Thoracic aorta (tissue), 2 donors: ENCODE measurements at places on chromosomes 3 and 15. TPM values are rescaled to one million over a fixed set of nuclear protein-coding genes. Genes with fewer than 3 reads are reported as not detected.

DNA sequence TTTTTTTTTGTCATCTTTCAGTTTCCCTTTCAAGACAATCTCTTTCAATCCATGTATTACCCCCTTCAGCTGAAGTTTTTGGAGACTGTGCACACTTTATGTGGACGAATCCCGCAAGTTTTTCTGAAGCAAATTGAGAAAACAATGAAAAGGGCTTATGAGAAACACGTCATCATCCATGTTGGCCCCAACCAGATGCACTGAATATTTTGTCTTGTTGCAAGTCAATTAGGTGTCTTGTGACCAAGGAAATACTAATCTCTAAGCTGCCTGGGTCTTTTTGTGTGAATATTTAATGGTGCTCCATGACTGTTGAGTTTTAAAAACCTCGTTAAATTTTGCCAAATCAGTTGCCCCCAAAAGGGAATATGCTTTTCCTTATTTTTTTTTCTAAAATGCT, 21.7 kb upstream of the PPP4R2 start:
- peaks cover 11% of the 10 kb centered on the region for H3K36me3 ChIP-seq
- no peak overlapping the region for H3K27ac ChIP-seq
- H3K4me1 ChIP-seq = no peaks in the 10 kb centered on the region
- DNase-seq = no peak
- no peaks in the 10 kb centered on the region for H3K27me3 ChIP-seq
- H3K4me3 ChIP-seq = no peak overlapping the region

- no peak overlapping the region for H3K27ac ChIP-seq
- H3K4me3 ChIP-seq = no peak overlapping the region
- no peaks in the 10 kb centered on the region for H3K36me3 ChIP-seq
Observed at GRCh38 chr3:41338276-41338675, 139.0 kb downstream of the CTNNB1 start.

GRCh38 chr3:74273091-74273490, 341.4 kb downstream of the CNTN3 start:
- H3K27ac ChIP-seq = no peak overlapping the region
- H3K4me1 ChIP-seq = peaks cover 9% of the 10 kb centered on the region

DNA sequence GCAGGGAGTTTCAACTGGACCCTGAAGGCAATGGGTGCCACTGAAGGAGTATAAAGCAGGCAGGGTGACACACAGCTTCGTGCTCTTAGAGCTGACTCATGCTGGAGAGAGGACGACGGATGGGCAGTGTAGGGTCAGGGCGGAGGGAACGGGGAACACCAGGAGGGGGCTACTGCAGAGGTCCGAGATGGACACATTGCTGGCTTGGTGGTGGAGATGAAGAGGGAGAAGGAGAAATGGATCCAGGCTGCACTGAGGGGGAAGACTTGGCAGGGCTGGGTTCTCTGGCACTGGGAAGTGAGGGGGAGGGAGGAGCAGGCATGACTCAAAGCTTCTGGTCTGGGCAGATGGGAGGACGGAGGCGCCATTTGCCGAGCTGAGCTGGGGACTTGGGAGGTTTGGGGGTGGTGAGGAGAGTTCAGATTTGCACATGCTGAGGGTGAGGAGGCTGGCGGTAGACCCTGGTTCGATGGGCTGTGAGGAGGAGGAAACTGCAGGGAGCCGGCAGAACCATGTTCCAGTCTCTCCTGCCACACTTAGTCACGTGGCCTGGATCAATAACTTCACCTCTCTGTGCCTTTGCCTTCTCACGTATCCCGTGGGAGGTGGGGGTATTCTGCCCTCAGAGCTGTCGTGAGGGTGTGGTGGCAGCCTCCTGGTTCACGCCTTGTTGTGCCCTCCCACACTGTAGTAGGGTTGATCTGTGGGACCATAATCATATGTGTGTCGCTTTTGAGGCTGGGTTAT, 4.6 kb upstream of the KCTD6 start:
- peak overlapping the region; percentile 44 for H3K4me3 ChIP-seq
- peaks cover 8% of the 10 kb centered on the region for H3K4me1 ChIP-seq
- H3K36me3 ChIP-seq = no peaks in the 10 kb centered on the region
- no peak for DNase-seq
- no peak overlapping the region for H3K27ac ChIP-seq

DNA sequence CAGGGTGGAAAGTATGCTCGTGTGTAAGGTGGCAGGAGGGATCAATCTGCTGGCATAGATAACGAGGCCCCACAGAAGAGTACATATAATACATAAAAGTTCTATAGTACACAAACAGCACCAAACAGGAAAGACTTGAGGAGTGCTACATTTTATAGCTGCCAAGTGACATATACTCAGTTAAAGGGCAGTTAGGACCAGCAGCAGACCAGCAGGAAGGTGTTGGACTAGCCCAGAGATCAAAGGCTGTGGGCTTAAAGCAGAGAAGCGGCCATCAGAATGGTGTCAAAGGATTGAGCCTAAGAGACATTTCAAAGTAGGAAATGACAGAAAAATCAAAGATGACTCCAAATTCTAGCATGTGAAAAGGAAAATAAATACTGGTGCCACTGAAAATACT, 34.5 kb downstream of the SFMBT1 start:
- H3K4me3 ChIP-seq = no peak overlapping the region
- no peaks in the 10 kb centered on the region for H3K36me3 ChIP-seq
- no peak for DNase-seq
- no peaks in the 10 kb centered on the region for H3K27me3 ChIP-seq
- no peaks in the 10 kb centered on the region for H3K4me1 ChIP-seq

DNA sequence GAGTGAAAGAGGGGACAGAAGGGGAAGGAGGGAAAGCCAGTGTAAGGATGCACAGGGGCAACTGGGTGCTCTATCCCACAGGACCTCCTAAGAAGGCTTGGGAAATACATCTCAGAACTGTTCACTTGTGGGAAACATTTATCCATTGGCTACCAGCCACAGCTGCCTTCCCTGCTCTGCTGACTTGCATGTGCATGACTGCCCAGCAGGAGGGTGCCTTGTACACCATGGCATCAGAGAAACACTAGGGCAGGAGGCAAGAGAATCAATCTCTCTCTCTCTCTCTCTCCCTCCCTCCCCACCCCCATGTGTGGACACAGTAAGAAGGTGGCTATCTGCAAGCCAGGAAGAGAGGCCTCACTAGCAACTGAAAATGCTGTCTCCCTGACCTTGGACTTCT, 62.9 kb upstream of the ZBTB38 start:
- H3K27me3 ChIP-seq = no peaks in the 10 kb centered on the region
- H3K36me3 ChIP-seq = no peaks in the 10 kb centered on the region
- no peak overlapping the region for H3K4me3 ChIP-seq

DNA sequence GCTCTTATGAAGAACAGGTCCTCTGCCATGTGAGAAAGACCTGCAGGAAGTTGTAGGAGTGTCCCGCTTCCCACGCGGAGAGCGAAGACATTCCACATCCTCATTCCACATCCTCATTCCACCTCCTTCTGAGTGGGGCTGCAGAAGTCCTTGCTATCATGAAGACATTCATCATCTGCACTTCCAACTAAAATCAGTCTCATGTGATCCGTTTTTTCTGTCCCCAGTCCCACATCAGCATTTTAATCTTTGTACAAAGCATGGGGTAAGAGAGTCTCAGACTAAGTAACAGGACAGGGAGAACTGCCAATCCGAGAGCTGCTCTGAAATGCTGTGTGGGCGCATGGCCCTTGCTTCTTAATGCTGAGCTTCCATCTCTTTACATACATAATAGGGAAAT, 227.2 kb downstream of the RSRC1 start:
- H3K36me3 ChIP-seq = no peaks in the 10 kb centered on the region
- H3K27me3 ChIP-seq = no peaks in the 10 kb centered on the region
- no peak for DNase-seq
- no peaks in the 10 kb centered on the region for H3K4me1 ChIP-seq
- H3K27ac ChIP-seq = no peak overlapping the region

DNA sequence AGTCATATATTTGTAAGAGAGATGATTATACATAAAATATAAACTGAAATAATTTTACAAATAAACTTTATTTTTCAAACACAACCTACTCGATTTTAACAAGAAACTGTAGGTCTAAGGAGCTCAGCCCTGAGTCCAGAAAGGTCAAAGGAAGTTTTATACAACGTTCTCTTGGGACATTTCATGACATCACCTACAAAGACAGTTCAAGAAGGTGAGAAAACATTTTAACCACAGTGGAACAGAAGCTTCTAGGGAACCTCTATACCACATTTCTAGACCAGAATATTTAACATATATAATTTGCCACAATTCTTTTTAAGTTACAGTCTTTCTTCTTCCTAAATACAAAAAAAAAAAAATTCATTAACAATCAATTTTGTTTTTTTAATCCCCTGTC, 40.1 kb downstream of the CBLB start:
- H3K27me3 ChIP-seq = no peaks in the 10 kb centered on the region
- DNase-seq = no peak
- H3K27ac ChIP-seq = no peak overlapping the region
- H3K4me3 ChIP-seq = no peak overlapping the region
- peaks cover 13% of the 10 kb centered on the region for H3K4me1 ChIP-seq

- H3K36me3 ChIP-seq = no peaks in the 10 kb centered on the region
- H3K27ac ChIP-seq = no peak overlapping the region
- no peaks in the 10 kb centered on the region for H3K4me1 ChIP-seq
- DNase-seq = no peak
Observed at GRCh38 chr3:40847551-40847992, 322.8 kb downstream of the ZNF621 start.

DNA sequence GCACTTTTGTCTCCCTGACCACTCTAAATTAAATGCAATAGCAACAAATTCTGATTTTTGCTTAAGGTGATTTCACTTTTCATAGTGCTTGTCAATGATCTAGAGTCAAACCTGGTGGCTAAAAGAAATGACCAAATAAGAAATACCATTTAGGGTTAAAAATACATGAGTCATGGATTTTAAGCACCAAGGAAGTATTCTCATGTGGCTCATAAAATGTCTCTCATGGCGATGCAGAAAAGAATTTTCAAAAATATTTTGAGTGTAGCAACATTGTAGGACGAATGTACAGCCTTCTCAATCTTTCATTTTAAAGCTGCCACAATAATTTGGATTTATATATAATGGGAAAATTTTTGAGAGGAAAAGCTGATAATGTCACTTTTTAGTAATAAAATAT, 193.6 kb downstream of the EPHA3 start:
- no peaks in the 10 kb centered on the region for H3K4me1 ChIP-seq
- no peak for DNase-seq
- H3K27ac ChIP-seq = no peak overlapping the region
- peak overlapping the region; percentile 27 for H3K4me3 ChIP-seq
- no peaks in the 10 kb centered on the region for H3K36me3 ChIP-seq
- H3K27me3 ChIP-seq = no peaks in the 10 kb centered on the region

Gene PFN2
- total RNA-seq = 78.9 TPM
